ENCODE measurements at places on chromosomes 6 and 20.

GRCh38 chr6:143160015-143160414 lies 99.3 kb downstream of the AIG1 start:
- DNase-seq: no peak

DNA sequence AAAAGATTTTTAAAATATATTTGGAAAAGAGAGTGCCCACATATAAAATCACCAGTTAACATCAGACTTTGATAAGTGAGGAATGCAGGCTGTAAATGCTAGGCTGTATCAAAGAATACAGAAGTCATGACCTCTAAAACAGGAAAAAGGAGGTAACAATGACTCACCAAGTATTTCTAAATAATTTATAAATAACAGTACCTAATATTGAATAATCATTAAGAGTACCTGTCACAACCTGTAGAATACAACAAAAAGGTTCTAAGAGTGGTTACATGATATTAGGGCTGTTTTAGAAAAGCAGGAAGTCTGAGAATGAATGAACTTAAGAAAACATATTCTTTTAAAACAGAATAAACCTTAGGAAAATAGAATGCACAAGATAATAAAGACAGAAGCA lies 173.1 kb upstream of the CST7 start:
- DNase-seq: no peak

DNA sequence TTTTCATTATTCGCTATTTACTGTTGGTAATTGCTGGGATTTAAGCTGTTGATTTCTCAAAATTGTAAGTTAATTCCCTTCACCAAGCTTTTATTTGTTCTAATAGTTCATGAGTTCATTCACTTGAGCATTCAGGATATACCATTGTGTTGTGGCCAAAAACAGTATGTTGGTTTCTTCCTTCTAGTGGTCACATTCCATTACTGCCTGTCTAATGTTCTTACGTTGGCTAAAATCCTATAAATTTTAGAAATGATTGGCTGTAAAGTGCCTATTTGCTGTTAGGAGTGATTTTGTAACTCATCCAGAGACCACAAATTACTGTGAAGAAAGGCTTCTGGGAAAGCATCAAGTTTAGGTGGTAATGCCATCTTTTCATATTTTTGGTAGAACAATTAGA lies 76.3 kb downstream of the FARS2 start:
- no peak for DNase-seq

DNA sequence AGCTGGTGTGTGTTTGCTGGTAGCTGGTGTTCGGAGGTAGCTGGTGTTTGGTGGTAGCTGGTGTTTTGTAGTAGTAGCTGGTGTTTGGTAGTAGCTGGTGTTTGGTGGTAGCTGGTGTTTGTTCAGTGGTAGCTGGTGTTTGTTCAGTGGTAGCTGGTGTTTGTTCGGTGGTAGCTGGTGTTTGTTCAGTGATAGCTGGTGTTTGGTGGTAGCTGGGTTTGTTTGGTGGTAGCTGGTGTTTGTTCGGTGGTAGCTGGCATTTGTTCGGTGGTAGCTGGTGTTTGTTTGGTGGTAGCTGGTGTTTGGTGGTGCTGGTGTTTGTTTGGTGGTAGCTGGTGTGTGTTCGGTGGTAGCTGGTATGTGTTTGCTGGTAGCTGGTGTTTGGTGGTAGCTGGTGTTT lies 48.0 kb downstream of the BMP7 start:
- no peak for DNase-seq

- no peak for DNase-seq
These were observed 62.5 kb downstream of the AHI1 start for GRCh38 chr6:135434991-135435390.

DNA sequence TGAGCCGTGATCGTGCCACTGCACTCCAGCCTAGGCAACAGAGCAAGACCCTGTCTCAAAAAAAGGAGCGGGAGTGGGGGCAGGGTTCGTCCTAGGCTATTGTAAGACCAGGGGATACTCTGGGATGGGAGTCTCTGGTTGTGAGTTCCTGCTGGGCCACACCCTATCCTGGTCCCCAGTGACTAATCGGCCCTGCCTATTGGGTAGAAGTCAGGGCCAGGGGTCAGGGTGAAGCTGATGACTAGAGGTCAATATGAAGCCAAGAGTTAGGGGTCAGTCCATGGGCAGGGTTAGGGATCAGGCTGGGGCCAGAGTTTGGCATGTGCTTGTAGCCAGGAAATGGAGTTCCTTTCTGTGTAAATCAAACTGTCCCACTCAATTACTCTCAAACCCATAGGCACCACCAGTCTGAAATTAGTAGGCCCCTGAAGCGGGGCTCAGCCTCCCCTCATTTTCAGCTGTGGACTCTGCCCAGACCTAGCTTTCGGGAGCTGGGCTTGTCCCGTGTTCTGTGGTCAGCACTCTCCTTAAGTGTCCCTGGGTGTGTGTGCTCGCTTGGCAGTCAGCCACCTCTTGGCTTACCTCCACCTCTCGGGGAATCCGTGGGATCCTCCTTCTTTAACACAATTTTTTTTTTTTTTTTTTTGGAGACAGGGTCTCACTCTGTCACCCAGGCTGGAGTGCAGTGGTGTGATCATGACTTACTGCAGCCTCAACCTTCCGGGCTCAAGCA lies 1.8 kb downstream of the HSPA12B start:
- no peak for DNase-seq

GRCh38 chr20:47360297-47361056 lies 4.0 kb upstream of the ZMYND8 start:
- no peak for DNase-seq

- DNase-seq: no peak
These were observed 48.5 kb upstream of the EDN1 start for GRCh38 chr6:12241493-12242175.

- no peak for DNase-seq
These were observed 62.0 kb downstream of the TRERF1 start for GRCh38 chr6:42389736-42390135.

Data from stimulated activated CD4-positive, alpha-beta T cell treated with anti-CD3 and anti-CD28 coated beads, Interleukin-1b, Interleukin-23, amount 100 ng/mL, for 1 hour (primary cell).